ENCODE measurements at places on chromosomes 5 and 9. TPM values are rescaled to one million over a fixed set of nuclear protein-coding genes. Genes with fewer than 3 reads are reported as not detected.

The DBH gene
- total RNA-seq, result 0.10 TPM

The SCGB3A2 gene
- 1.4 TPM for total RNA-seq

The PFN3 gene
- total RNA-seq, result not detected

The DCTN3 gene
- total RNA-seq, result 93.4 TPM

The MEIKIN gene
- not detected for total RNA-seq

DNA sequence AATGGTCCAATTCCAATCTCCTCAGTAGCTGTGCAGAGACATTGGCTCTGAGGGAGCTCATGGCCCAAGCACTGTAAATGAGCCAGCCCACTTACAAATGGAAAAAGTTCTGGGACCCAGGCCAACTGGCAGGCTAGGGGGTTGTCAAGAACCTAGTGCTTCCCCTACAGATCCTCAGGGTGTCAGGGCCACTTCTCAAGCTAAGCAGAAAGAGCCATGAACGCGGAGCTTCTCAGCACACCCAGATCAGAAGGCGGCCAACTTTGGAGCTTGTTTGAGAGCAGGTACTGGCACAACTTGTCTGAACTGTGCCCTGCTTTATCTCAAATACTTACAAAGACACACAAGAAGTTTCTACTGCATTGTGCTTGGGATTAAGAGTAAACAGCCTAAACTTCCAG is 17.5 kb downstream of the TLE1 start:
- H3K27ac ChIP-seq, result no peak overlapping the region
- H3K36me3 ChIP-seq, result peaks cover 58% of the 10 kb centered on the region
- H3K4me3 ChIP-seq, result no peak overlapping the region
- no peaks in the 10 kb centered on the region for H3K27me3 ChIP-seq
- H3K4me1 ChIP-seq, result peaks cover 48% of the 10 kb centered on the region
- DNase-seq, result no peak

DNA sequence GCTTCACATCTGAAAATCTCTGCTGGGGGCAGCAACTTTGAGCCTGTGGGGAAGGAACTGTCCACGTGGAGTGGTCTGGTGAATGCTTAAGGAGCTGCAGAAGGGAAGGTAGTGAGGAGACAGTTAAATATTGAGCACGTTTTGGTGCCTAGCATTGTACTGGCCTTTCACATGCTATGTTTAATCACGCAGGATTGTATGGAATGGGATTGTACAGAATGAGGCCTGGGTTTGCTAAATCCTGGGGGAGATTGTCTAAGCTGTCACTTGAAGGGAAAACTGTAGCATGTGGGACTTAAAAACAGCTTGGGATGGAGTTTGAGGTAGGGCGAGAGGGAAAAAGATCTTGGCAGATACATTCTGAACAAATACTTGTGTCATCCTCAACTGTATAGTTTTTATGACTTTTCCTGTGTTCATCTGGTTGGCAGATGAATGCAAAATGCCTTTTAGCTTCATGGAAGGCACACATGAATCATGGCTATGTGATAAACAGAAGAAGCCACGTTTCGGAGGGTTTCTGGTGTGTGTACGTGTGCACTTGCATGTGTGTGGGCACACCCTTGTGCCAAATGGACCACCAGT is 106.6 kb downstream of the TMC1 start:
- no peak for DNase-seq
- no peak overlapping the region for H3K4me3 ChIP-seq
- H3K27me3 ChIP-seq, result no peaks in the 10 kb centered on the region

GRCh38 chr5:128254789-128255188 is 171.2 kb downstream of the SLC12A2 start:
- no peaks in the 10 kb centered on the region for H3K27me3 ChIP-seq
- no peaks in the 10 kb centered on the region for H3K4me1 ChIP-seq
- peaks cover 28% of the 10 kb centered on the region for H3K36me3 ChIP-seq
- H3K27ac ChIP-seq, result no peak overlapping the region
- no peak for DNase-seq

- H3K36me3 ChIP-seq, result no peaks in the 10 kb centered on the region
- no peaks in the 10 kb centered on the region for H3K27me3 ChIP-seq
- no peak overlapping the region for H3K27ac ChIP-seq
- no peak overlapping the region for H3K4me3 ChIP-seq
- H3K4me1 ChIP-seq, result no peaks in the 10 kb centered on the region
- DNase-seq, result no peak
Observed at GRCh38 chr5:40957048-40957447, 47.8 kb downstream of the C7 start.

DNA sequence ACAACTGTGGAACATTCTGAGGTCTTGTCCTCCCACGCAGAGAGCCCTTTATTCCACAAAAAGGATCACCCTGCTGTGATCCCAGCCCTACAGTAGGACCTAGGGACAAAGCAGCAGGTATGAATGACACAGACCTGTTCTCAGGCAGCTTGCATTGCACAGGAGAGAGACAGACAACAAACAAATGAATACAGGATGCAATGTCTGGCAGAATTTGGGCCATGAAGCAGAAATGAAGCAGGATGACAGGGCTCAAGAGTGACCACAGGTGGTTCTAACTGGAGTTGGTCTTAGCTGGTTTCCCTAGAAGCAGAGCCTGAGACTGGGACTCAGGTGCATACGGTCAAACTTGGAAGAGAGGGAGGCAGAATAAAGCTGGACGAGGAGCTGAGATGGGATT is 388.8 kb downstream of the CDK5RAP2 start:
- DNase-seq, result no peak
- H3K4me1 ChIP-seq, result no peaks in the 10 kb centered on the region
- H3K27me3 ChIP-seq, result peaks cover 17% of the 10 kb centered on the region
- no peaks in the 10 kb centered on the region for H3K36me3 ChIP-seq
- no peak overlapping the region for H3K27ac ChIP-seq

GRCh38 chr9:132163876-132164603 is 2.2 kb downstream of the NTNG2 start:
- H3K27ac ChIP-seq, result no peak overlapping the region
- H3K4me1 ChIP-seq, result peaks cover 13% of the 10 kb centered on the region
- H3K36me3 ChIP-seq, result no peaks in the 10 kb centered on the region
- DNase-seq, result no peak

DNA sequence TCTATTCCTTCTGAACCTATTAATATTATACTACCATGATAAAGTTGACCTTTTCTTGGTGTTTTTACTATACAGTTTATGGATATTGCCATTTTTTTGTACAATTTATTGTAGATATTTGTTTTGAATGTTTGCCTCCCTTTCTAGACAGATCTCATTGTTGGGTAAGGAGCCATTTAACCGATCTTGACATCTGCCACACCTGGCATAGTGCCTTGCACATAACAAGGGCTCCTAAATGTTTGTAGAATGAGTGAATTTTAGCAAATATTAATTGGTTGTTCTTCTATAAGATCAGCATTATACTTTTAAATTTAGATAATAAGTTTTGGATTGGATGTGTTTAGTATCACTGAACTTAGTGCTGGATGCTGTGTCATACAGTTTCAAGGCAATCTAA is 175.3 kb downstream of the GDNF start:
- no peak overlapping the region for H3K27ac ChIP-seq
- no peaks in the 10 kb centered on the region for H3K27me3 ChIP-seq
- H3K36me3 ChIP-seq, result peaks cover 2% of the 10 kb centered on the region

DNA sequence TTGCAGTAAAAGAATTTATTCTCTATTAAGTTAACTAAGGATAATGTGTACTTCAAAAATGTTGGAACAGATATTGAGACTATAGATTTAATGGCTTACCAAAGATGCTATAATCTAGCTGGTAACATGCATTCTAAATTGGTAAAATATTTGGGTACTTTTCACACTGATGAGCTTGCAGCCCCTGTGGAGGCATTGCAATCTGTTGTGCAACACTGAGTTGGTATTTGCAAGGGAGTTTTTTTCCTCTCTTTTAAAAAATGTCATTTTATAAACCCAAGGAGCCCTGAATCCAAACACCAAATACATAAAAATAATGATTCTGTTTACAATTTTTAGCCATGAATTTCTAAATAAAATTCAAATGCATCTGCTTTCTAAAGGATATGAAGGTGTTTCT is 944.8 kb downstream of the DTWD2 start:
- no peak overlapping the region for H3K27ac ChIP-seq
- H3K36me3 ChIP-seq, result no peaks in the 10 kb centered on the region
- H3K27me3 ChIP-seq, result no peaks in the 10 kb centered on the region
- no peak for DNase-seq
- no peaks in the 10 kb centered on the region for H3K4me1 ChIP-seq
- H3K4me3 ChIP-seq, result no peak overlapping the region
